ENCODE measurements at places on chromosomes 7 and 10. TPM values are rescaled to one million over a fixed set of nuclear protein-coding genes. Genes with fewer than 3 reads are reported as not detected.
A peak's percentile ranks its signal among the peaks of the same experiment; 100 is the strongest.

SRGN gene
- 1.3 TPM for total RNA-seq

NRF1 gene
- total RNA-seq: 16.4 TPM

CYP3A5 gene
- 0.39 TPM for total RNA-seq

PAX4 gene
- total RNA-seq: not detected

- H3K27me3 ChIP-seq: no peaks in the 10 kb centered on the region
- no peak overlapping the region for H3K4me3 ChIP-seq
- no peak overlapping the region for H3K27ac ChIP-seq
- peaks cover 7% of the 10 kb centered on the region for H3K36me3 ChIP-seq
Measured at GRCh38 chr10:5125315-5126044, 31.3 kb downstream of the AKR1C3 start.

- H3K36me3 ChIP-seq: peaks cover 35% of the 10 kb centered on the region
- peaks cover 9% of the 10 kb centered on the region for H3K27me3 ChIP-seq
- no peak overlapping the region for H3K4me3 ChIP-seq
- DNase-seq: no peak
- H3K27ac ChIP-seq: no peak overlapping the region
Measured at GRCh38 chr10:980468-981093, 7.7 kb upstream of the GTPBP4 start.

DNA sequence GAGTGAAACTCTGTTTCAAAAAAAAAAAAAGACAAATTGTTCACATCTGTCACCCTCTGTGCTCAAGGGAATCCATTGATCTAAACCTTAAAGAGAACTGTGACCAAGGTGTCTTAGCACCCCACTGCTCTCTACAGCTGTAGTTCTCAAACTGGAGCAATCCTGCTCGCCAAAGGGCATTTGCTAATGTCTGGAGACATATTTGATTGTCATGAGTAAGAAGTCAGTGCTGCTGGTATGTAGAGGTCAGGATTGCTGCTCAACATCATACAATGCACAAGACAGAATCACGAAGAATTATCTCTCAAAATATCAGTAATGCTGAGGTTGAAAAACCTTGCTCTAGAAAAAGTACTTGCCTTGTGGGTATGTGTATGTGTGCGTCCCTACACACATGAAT is 30.0 kb downstream of the ABLIM1 start:
- no peak overlapping the region for H3K27ac ChIP-seq
- no peak overlapping the region for H3K4me3 ChIP-seq
- H3K36me3 ChIP-seq: peaks cover 13% of the 10 kb centered on the region
- DNase-seq: no peak
- peaks cover 33% of the 10 kb centered on the region for H3K27me3 ChIP-seq
- H3K4me1 ChIP-seq: peaks cover 39% of the 10 kb centered on the region

- H3K27ac ChIP-seq: peak overlapping the region; percentile 40
- DNase-seq: peak; percentile 84
- H3K4me3 ChIP-seq: no peak overlapping the region
Measured at GRCh38 chr7:41696323-41696916, 6.5 kb downstream of the INHBA start.

DNA sequence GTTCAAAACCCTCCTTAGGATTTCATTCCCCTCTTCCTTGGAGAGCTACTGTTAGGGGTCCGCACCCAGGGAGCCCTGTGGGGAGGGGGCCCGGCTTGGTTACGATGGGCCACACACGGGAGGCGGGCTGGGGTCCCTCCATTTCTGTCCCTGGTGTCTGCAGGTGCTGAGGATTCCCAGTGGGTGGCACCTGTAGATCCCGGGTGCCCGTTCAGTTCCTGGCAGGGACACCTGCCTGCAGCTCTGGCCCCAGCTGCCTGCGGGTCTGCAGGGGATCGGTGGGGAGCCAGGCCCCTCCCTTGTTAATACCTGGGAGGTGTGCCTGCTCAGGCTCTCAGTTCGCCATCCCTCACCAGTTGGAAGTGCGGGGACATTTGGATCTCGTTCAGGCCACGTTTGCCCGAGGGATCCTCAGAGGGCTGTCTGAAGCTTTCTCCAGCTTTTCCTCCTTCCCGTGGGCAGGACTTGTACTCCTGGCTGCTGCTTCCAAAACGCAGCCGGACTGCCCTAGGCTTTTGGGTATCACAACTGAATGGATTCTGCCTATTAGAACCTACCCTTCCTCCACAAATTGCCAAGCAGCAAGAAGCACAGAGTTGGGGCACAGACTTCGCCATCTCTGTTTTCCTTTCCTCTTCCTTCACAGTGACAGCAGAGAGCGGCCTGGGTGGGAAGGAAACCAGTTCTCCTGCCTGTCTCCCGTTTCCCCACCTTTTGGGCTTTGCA is 22.3 kb upstream of the IL15RA start:
- no peak overlapping the region for H3K4me3 ChIP-seq
- no peak for DNase-seq
- H3K4me1 ChIP-seq: peaks cover 36% of the 10 kb centered on the region
- H3K27ac ChIP-seq: no peak overlapping the region
- H3K36me3 ChIP-seq: no peaks in the 10 kb centered on the region
- no peaks in the 10 kb centered on the region for H3K27me3 ChIP-seq

GRCh38 chr7:92133133-92133736 is 1.0 kb downstream of the CYP51A1 start:
- H3K4me3 ChIP-seq: peak overlapping the region; percentile 98
- peaks cover 27% of the 10 kb centered on the region for H3K36me3 ChIP-seq

DNA sequence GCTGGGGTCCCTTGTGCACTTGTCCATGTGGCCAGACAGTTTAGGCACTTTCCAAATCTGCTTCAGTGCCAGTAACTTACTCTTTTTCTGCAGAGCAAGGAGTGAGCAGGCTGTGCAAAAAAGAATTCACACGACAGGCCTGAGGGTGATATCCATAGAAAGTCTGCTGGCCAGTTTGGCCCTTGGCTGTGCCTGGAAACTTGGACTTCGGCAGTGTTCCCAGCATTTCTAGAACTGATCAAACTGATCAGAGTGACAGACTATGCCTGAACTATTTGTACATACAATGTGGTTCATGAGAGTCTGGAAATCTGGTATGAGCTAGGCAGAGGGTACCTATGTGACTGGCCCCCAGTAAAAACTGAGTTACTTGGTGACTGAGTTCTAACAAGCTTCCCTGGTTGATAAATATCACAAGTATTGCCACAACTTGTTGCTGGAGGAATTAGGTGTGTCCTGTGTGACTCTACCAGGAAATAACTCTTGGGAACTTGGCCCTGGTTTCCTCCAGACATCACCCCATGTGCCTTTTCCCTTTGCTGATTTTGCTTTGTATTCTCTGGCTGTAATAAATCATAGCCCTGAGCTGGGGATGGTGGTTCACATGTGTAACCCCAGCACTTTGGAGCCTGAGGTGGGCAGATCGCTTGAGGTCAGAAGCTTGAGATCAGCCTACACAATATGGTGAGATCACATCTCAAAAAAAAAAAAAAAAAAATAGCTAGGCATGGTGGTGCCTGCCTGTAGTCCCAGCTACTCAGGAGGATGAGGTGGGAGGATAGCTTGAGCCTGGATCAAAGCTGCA is 3.3 kb upstream of the DENND10 start:
- H3K27ac ChIP-seq: no peak overlapping the region
- peaks cover 6% of the 10 kb centered on the region for H3K4me1 ChIP-seq
- H3K27me3 ChIP-seq: peaks cover 3% of the 10 kb centered on the region
- no peaks in the 10 kb centered on the region for H3K36me3 ChIP-seq
- H3K4me3 ChIP-seq: no peak overlapping the region
- DNase-seq: no peak

GRCh38 chr10:63388421-63389031 is 77.3 kb downstream of the JMJD1C start:
- no peak for DNase-seq
- H3K4me3 ChIP-seq: no peak overlapping the region
- peak overlapping the region; percentile 55 for H3K27ac ChIP-seq

GRCh38 chr10:124364674-124365073 is 54.0 kb downstream of the OAT start:
- no peak overlapping the region for H3K4me3 ChIP-seq
- no peak for DNase-seq
- H3K36me3 ChIP-seq: no peaks in the 10 kb centered on the region

DNA sequence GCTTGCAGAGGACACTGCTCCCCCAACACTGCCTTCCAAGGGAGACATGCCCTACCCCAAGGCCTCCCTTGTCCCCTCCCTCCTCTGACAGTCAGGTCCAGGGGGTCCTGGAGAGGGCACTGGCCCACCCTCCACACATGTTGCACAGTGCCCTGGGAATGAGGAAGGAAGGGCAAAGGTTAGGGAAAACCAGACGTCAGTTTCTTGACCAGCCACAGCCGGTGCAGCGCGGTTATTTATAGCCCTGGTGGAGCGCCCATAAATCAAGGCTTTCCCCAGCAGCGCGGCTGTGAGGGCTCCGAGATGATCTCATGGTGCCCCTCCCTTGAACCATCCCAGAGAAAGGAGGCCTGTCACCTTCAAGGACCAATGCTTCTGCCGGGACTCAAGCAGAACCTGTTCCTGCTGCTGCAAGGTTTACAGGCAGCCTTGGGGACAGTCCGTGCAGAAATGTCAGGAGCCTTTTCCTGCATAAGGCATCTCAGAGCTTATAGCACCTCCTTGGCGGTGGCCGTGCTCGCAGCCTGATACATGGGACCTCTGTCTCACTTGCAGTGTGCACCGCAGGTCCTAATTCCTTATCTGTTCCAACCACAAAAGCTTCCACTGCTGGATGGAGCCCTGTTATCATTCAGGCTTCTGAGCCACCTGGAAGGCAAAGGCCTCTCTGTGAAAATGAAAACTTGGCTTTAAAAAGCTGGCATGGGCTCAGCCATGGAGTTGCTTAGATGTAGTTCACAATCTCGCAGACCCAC is 127.3 kb downstream of the LHPP start:
- H3K27ac ChIP-seq: no peak overlapping the region
- H3K36me3 ChIP-seq: no peaks in the 10 kb centered on the region
- no peaks in the 10 kb centered on the region for H3K27me3 ChIP-seq
- no peak for DNase-seq

DNA sequence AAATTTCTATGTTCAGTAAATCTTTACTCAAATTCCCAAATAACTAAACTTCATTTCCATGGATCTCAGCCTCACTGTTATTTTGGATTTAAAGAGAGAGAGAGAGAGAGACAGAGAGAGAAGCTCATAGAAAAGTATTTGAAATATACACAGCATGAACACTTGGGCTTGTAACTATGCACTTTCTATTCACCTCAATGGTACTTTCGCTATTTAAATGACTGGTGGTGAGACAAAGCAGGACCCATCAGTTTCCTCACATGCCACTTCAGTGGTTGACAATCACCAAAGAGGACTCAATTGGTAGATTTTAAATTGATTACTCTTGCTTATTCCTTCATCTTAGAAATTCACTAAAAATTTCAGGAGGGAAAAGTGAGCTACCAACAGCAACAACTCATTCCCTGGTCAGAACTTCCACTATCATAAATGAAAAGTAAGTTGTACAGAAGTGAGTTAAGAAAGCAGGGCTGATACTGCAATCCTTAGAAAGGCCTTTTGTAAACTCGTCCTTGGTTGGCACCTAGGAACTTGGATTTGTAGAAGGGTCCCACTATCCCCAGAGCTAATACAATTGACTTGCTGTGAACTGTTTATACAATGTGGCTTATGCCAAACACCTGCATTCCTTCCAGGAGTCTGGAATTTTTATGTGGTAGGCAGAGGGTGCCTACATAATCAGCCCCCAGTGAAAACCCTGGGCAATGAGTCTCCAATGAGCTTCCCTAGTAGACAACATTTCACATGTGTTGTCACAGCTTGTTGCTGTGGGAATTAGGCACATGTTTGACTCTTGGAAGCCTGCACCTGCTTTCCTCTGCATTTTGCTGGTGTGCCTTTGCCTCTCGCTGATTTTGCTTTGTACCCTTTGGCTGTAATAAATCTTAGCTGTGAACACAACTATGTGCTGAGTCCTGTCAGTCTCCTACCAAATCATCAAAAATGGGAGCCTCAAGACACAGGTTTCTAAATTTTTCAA is 10.8 kb downstream of the ERLIN1 start:
- H3K27me3 ChIP-seq: no peaks in the 10 kb centered on the region
- H3K36me3 ChIP-seq: peaks cover 28% of the 10 kb centered on the region
- H3K27ac ChIP-seq: no peak overlapping the region
- DNase-seq: no peak
- H3K4me1 ChIP-seq: no peaks in the 10 kb centered on the region
